Bone marrow (tissue), 2 donors: ENCODE measurements at places on chromosomes 7 and 10.

DNA sequence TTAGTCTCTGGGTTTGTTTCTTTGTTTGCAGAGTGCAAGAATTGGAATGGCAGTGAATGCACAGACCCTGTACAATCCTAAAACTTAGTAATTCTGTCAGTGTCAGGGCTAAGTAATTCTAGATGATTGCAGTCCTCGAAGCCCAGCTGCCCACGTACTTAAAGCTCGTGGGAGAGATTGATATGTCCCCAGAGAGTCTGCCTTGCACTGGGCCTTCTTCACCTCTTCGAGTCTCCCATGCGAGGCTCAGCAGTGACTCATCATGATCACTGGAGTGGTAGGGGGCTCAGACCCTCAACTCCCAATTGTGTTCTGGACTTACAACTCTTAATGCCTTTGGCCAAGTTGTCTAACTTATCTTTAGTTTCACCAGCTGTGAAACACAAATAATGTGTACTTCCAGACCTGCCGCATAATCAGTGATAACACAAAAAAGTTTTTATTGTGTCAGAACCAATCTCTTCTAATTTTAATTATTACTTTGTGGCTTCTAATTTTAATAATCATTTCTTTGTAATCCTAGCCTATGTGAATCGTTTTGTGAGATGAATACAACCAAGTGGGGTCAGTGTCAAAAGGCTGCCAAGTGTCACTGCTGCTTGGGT is 345.6 kb upstream of the LRGUK start:
- no peak for DNase-seq

DNA sequence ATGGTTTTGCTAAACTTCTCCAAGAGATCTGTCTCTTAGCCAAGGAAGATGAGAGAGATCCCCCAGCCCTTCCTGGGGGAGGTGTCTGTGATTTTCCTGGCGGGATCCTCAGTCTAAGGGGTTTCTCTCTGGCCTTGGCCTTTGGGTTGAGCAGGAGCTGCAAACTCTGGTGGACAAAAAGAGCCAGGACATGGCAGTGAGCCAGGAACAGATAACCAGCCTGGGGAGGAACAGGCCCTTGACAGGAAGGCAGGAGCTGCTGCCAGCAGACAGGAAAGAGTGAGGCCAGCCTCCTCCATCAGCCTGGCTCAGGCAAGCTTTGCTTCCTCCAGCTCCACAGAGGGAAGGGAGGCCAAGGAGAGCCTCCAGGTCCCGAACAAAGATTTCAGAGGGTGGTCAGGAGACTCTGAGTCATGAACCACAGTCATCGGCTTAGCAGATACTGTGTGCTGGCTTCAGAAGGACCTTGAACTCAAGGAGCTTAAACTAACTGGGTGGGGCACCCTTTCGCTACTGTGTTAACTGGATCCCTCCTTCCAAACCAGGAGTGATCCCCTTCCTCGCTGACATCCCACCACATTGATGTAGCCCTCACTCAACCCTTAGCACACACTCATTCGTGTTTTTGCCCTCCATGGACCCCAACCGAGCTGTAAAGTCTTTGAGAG is 34.7 kb downstream of the DDIT4 start:
- no peak for DNase-seq

- no peak for DNase-seq
Observed at GRCh38 chr7:41067576-41067975, 635.3 kb downstream of the INHBA start.

DNA sequence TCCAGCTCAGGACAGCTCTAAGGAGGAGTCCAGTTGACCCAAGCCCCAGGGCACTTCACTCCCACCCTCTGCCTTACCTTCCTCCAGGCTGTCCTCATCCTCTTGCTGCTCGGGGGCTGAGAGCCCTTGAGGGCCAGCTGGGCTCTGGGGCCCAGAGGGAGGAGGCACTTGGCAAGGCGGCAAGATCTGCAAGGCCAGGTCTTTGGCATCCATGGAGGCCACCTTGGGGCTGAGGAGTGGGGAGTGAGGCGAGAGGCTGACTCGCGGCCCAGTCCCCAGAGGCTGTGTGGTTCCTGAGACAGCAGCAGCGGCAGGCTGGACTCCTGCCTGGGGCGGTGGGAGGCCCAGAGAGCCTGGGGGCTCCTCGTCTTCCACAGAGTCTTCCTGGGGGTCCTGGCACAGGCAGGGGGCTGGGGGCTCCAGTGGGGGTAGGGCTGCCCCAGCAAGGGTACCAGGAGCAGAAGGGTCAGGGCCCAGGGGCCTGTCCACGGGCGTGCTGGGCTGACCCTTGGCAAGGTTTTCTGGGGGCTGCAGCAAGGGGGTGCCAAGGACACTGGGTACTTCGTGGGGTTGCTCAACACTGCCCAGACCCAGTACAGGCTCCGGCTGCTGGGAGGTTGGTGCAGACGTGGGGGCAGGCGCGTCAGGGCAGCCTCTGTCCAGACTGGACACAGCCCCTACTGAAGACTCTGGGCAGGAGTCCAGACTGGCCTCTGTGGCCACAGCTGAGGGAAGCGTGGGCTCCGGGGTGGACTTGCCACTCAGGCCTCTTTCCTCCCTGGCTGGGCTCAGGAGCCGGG is 6.5 kb downstream of the NACAD start:
- no peak for DNase-seq

DNA sequence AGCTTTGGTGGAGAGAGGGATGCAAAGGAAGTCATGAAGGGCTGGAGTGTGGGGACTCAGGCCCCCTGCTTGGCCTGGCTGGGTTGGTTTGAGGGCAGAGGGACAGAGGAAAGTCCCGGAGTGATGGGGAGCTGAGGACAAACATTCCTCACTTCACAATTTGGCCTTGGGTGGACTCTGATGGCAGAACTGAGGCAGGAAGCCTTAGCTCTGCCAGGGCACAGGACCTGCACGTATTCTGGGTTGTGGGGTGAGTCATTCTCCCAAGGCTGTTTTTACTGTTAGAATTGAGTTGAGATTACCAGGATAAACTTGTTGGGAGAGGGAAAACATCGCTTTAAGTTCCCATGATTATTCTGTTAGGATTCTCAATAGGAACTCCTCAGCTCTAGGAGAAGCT is 2.6 kb downstream of the GOLGA7B start:
- no peak for DNase-seq

GRCh38 chr7:155597753-155598140 is 46.7 kb upstream of the RBM33 start:
- DNase-seq, result no peak

DNA sequence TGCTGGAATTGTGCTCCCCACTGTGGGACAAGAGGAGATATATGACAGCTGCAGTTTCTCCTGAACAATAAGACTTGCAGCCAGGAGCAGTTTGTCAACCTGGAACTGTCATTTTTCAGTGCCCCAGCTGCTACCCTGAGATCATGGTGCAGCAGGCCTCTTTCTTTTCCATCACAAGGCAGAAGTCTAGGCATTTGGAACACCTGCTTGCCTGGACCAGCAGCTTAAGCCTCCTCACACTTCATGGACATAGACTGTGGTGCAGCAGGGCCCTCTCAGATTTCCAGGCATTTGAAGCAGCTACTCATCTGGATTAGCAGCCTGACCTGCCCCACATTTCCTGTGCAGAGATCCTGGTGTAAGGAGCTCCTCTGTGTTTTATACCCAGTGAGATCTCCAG is 450.7 kb upstream of the TEX47 start:
- no peak for DNase-seq

DNA sequence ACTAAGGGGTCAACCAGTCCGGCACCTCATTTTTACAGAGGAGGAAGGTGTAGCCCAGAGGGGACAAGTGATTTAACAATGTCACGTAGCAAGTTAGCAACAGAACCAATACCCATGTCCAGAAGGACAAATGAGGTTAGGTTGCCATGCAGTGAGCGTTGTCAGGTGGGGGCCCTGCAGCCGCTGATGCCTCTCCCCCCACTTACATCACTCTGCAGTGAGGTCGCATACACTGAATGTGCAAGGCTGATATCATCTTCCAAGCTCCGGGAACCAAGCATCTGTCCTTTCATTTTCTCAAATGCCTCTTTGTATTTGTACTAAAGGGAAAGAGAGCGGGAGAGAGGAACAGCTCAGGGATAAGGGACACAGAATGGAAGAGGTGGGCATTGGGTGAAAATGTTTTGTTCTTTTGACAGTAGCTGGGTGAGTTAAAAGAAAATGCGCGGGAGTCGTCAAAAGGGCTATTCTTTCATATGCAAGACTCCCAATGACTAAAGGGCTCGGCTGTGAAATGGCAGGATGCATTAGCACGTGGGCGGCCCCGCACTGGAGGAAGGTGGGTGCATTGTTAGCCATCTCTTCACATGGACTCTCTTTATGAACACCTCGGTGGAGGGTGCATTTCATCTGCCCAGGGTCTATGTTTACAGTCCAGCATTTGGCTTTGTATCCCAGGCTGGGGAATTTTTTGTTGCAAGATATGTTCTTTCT is 49.7 kb downstream of the NRAP start:
- no peak for DNase-seq

- DNase-seq, result no peak
Observed at GRCh38 chr10:108496106-108496505, 1331.6 kb upstream of the SORCS1 start.

GRCh38 chr10:62456611-62457101 is 82.5 kb downstream of the ZNF365 start:
- DNase-seq, result no peak

DNA sequence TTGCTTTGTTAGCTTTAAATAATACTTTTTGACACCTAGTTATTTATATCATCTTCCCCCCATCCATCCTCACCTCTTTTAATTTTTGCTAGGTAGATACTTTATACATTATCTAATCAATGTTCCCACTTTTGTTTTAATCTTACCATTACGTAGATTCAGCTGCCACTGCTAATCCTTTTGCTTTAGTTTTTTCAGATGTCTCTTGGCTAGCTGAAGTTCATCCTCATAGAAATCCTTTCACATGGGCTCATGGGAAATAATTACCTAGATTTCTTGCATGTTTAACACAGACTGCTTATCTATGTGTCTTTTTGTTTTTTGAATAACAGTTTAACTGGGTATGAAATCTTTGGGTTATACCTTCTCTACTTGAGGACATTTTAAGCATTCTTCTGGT is 60.1 kb downstream of the ZNRF2 start:
- DNase-seq, result no peak

DNA sequence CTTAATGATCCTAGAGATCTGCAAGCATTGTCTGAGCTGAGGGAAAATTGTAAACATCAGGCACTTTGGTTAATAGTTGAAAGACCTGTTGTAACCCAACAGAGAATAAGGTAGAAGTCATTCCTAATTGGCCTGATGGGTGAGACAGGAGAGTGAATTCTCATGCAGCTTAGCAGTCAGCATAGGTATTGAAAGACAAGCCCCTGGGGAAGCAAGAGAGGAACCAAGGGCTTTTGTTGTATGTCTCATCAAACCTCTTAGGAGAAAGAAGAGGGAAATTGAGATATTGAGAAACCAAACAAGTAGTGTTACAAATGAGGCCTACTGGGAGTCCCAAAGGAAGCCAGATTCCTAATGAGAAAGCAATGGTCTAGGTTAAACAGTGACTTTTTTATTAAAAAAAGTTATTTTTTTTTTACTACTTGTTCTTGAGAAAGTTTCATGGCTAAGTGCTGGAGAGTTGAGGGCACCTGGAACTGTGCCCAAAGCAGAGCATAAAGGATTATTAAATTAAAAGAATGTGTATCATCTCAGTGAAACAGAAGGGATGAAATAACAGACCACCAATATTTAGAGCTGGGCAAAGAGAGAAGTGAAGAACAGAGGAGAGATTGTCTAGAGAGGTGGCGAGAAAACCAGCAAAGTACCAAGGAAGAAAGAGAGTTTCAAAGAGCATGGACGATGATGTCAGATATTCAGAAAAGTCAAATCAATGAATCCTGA is 168.9 kb downstream of the CDK14 start:
- no peak for DNase-seq

DNA sequence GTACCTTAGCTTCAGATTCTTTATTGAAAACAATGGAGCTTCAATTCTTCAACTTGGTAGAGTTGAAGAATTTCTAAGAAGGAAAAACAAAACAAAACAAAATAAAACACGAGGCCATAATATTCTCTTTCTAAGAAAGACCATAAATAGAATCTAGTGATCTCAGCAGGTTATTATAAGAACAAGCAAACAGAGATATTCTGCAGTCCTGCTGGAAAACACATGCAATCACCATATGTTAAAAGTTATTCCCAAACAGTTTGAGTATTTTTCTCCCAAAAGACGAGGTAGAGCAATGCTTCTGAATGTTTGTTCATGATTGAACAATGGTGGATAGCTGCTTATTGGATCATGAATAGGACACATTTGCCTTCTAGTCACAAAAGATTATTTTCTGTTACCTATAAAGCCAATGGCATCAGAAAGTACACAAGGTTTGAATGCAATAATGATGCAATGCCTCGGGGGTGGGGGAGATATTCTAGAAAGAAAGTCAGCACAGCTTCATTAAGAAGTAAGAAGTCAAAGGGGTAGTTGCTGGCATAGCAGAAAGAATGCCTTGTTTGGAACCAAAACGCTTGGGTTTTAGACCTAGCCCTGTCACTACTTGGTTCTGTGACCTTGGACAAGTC is 59.3 kb downstream of the CREB3L2 start:
- DNase-seq, result no peak

DNA sequence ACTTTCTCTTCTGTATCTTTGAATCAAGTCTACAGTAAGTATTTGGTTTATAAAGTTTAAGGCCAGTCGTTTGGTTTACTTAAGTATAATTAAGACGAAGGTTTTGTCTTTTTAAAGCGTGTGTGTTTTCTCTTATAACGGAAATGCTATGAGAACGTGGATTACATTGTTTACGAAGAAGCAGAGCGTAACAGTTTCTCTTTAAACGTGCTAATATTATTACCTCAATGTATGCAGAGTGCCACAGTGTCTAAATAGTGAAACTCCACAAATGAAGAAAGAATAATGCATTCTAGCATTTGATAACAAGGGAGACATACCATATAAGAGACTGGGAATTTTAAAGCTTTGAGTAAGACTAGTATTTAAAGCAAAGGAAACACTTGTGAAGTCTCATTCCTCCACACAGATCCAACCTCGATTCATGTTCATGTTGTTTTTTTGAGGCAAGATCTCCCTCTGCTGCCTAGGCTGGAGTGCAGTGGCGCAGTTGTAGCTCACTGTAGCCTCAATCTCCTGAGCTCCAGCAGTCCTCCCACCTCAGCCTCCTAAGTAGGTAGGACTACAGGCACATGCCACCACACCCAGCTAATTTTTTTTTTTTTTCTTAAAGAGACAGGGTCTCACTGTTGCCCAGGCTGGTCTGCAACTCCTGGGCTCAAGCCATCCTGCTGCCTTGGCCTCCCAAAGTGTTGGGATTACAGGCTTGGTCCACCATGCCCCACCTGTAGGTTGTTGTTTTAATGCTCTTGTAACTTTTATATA is 75.1 kb downstream of the ANKRD61 start:
- DNase-seq, result peak; percentile 39

DNA sequence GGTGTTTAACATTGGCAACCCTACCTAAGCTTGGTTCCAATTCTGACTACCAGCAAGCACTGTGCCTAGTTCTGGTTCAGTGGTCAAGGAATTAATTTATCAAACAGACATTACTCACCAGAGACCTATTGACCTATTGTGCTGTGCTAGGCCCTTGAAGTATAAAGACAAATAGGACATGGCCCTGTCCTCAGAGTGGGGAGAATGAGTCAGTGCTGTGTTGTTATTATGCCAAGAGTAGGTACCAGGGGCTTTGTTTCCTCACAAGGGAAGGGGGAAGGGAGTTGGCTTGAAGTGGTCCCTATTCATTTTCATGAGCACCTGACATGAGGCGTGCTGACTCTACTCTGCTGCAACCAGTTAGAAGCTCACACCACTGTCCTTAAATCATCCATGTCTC is 62.6 kb upstream of the PLPP4 start:
- no peak for DNase-seq
